ENCODE measurements at places on chromosomes 5 and 9.

GRCh38 chr5:74833537-74834266 is 32.5 kb downstream of the FAM169A start:
- DNase-seq, result peak; percentile 40

- no peak for DNase-seq
Observed at GRCh38 chr5:533243-533954, 9.2 kb upstream of the SLC9A3 start.

GRCh38 chr9:16100537-16101091 is 547.8 kb downstream of the CCDC171 start:
- no peak for DNase-seq

DNA sequence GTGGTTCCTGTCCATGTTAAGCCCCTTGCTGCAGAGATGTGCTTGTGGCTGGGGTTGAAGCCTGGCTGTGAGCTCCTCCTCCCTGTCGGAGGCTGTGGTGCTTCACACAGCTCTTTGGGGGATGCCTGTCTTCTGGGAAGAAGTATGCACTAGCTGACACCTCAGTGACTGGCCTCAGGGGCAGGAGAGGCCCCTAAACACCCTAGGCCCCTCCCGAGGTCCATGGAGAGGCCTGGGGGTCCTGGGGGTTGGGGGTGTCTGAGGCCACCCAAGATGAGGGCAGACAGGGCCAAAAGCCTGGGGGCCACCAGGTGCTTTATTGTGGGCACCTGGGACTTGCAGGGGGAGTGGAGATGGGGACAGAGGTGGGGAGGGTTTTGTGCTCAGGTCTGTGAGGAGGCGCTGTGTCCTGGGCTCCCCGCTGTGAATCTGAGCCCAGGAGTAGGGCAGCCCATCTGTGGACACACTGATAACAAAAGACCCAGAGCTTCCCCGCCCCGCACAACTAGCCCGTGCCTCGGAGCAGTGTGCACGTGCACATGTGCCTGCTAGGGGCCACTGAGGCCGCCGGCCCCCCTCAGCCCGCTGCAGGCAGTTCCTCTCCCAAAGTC is 92.0 kb downstream of the PHF2 start:
- peak; percentile 10 for DNase-seq

DNA sequence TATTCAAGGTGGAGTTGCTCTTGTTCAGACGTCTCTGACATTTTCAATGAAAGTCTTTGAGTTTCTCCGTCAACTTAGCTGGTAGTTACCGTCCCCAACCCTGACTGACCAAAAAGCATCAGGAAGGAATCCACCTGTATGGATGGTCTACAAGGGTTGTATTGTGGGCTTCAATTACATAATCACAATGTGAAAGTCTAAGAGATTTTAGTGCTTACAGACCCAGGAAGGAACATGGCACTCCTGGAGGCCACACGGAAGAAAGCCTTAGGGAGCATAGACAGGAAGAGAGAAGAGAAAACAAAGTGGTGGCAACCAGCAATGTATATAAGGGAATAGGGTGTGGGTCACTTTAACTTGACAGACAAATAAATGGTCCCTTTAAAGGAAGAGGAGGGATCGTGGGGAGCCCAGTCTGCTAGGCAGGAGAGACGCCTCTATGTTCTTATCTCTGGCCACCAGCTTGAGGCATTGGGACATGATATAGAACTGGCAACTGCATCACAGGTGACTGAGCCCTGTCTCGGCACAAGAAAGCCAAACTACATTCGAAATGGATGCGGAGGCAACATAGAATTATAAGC is 80.4 kb downstream of the ALDH7A1 start:
- no peak for DNase-seq

GRCh38 chr9:104906441-104907277 is 21.3 kb downstream of the ABCA1 start:
- no peak for DNase-seq

Measured in Caco-2 (cell line).